ENCODE measurements at places on chromosomes 7 and 10.

DNA sequence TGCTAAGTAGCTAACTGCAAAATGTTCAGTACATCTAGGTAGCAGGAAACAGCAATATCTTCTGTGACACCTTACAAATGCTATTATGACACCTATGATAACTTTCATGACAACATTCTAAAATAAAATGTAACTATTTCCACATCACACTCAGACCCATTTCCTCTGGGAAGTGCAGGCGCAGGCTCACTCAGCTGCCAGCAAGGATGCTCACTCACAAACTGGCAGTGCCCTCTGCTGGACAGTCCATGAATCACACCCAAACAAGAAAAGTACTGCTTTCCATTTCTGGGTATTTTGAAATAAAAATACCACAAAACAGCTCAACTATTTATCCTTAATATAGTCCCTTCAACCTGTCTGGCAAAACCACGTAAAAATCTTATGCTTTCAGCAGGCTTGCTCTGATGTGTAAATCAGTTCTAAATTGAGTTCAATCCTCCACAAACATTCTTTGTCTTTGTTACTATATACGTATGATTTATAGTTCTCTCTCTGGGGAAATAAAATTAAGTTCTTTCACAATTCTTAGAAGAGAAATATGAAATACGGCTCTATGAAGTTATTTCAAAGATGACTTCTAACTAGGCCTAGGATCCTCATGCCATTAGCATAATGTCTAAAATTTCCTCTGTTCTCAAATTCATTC is 176.6 kb downstream of the PARD3 start:
- peak; percentile 85 for DNase-seq

- DNase-seq = no peak
Observed at GRCh38 chr10:20614911-20615310, 282.2 kb downstream of the NEBL start.

GRCh38 chr7:21142081-21142480 is 285.8 kb upstream of the SP4 start:
- DNase-seq = no peak

GRCh38 chr7:138345567-138345966 is 114.5 kb upstream of the TRIM24 start:
- no peak for DNase-seq

DNA sequence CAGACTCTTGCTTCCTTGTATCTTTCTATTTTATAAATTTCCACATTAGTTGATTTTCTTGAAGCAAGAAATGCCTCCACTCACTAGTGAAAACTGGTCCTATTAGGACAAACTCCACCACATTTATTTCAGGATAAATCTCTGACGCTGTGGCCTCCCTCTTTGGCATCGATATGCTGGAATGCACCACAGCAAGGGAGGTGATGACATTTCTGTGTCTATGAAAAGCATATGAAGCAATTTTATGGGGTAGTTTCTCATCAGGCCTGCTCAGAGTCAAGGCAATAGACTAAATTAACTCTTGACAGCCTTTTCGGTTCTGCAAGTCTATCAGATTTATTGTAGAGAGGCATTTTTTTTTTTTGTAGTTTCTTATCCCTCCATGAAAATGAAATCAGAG is 304.4 kb downstream of the ZEB1 start:
- no peak for DNase-seq

DNA sequence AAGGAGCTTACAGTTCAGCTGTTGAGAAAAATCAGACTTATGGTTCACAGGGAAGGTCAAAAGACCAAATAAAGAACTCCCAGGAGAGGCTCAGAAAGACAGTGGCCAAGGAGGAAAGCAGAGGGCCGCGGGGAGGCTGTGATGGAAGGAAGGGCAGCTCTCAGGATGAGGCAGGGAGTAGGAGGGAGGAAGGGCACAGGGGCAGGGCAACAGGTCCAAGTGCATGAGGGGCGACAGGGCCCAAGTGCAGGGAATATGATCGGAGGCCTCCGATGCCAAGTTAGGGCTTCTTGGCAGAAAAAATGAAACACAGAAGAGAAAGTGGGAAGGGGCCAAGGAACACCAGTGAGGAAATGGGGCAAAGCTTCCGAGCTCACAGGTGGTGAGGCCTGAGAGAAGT is 13.4 kb upstream of the PNLIPRP2 start:
- DNase-seq = no peak

Measured in glutamatergic neuron (in vitro differentiated cells).